ENCODE measurements at places on chromosomes 11 and 22.
A peak's percentile ranks its signal among the peaks of the same experiment; 100 is the strongest.

GRCh38 chr11:20589796-20590195 is 9.6 kb upstream of the SLC6A5 start:
- DNase-seq = no peak

DNA sequence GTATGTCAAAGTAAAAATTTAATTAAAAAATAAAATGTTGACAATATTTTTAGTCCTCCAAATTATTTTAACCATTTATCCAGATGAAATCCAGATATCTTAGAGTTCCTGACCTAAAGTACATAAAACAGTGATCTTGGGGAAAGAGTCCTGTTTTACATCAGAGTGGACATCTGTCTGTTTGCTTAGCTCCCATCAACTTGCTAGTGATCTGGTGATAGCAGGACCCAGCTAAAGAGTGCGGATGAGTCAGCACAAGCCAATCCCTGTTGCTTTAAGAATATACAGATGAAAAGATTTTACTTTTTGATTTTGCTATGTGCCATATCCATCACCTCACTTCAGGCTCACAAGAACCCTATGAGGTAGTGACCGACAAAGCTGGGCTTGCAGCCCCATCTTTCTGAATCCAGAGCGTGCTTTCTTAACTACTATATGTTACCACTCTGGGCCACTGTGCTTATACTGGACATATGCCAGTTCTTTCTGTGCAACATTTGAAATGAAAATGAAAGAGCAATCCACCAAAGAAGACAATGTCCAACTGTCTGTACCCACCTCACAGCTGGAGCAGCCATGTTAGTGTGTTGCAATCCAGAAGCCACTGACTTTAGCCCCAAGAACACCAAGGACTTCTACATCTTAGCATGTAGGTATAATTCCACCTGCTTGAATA is 167.6 kb upstream of the SESN3 start:
- DNase-seq = no peak

GRCh38 chr22:42562684-42563083 is 8.9 kb downstream of the SERHL2 start:
- DNase-seq = no peak

- no peak for DNase-seq
Observed at GRCh38 chr11:68436985-68437926, 23.3 kb upstream of the PPP6R3 start.

DNA sequence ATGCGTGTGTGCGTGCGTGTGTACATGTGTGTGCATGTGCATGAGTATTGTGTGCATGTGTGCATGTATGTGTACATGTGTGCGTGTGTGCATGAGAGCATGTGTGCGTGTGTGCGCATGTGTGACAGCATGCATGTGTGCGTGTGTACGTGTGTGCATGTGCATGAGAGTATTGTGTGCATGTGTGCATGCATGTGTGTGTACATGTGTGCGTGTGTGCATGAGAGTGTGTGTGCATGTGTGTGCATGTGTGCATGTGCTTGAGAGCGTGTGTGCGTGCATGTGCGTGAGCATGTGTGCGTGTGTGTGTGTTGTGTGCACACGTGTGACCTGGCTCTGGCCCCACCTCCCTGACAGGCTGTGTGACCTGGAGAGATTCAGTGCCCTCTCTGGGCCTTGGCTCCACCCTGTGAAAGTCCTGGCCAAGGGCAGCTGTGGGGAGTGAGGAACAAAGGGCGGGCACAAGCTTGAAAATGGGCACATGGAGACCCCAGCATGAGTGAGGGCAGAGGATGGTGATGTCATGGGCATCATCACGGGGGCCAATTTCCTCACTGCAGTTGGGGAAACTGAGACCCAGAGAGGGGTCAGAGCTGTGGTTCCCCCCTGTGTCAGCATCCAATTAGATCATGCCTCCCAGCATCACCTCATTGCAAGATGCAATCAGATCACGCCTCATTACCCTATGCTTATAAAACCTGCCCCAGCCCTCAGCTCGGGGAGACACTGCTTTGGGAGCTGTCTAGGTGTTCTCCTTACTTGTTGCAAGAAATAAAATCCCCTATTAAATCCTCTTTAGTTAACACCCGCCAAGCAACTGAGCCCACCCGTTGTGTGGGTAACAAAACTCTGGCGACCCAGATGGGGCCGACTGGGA is 658 bp downstream of the ACY3 start:
- no peak for DNase-seq

GRCh38 chr11:65419772-65420481 is 2.7 kb upstream of the NEAT1 start:
- DNase-seq = no peak

DNA sequence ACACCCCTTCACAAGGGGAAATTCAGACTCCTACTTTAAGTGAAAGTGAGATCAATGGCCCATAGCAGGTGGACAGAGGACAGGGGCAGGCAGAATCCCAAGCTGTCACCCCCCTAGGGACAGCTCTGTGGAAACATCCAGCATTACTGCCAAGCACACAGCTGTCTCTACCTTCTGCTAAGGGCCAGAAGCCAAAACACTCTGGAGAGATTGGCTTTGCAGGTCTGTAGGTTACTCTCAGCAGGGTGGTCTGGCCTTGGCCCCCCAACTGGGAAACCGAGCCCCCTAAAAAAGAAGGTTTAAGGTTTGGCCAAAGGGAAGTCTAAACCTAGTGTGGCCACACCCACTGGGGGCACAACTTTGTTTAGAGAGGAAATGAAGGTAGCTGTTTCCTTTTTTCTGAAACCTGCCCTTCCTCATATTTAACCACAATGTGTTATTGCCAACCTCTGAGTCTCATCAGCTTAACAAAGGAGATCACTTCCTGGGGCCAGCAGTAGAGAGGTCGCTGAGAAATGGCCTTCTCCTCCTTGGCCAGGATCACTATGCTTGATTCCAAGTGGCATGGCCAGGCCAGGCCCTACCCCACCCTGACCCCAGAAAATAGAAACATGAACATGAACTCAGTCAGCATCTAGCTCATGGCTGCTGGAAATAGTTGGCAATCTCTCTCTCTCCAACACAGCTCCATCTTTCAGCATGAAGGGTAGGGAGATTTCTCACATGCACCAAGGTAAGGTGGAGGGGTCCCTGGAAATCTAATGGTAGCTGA is 25.9 kb upstream of the SCARF2 start:
- DNase-seq = no peak

- no peak for DNase-seq
Observed at GRCh38 chr11:75031224-75031753, 42.6 kb downstream of the NEU3 start.

DNA sequence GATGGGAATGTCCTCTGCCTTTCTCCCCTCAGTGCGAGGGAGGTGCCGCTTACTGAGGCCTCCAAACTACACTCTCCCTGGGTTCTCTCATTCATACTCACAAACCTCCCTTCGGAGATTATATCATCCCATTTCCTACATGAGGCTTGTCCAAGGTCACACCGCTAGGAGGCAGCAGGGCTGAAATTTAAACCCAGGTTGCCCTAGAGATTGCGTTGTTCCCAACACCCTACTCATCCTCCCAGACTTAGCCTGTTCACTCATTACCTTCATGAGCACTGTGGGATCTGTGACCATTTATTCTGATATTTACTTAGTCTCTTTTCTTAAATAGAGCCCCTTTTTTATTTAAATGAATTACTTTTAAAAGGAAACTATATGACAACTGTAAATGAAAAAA is 31.1 kb downstream of the SDHAF2 start:
- no peak for DNase-seq

GRCh38 chr11:120615391-120615790 is 103.8 kb downstream of the GRIK4 start:
- no peak for DNase-seq

GRCh38 chr22:20940904-20941385 is 23.7 kb downstream of the CRKL start:
- no peak for DNase-seq

DNA sequence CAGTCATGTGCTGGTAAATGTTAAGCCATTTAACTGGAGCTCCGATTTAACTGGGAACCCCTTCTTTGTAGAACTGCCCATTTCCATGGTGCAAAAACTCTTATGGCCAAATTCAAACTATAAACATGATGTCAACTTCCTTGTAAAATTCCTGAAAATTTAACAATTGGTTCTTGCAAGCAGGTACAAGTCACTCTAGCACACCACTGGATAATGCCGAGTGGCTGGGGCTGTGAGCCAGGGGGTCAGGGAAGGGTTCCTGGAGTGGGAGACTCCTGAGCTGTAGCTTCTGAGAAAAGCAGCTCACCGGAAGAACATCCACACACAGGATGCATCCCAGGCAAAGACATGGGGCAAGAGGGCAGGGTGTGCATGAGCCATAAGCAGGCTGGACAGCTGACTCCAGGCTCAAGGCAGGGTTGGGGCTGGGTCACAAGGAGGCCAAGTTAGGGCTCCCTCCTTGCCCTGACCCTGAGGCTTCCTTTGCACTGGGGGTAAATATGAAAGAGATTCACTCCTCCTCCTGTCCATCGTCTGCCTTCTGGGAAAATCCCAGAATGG is 18.2 kb downstream of the P2RY2 start:
- DNase-seq = no peak

GRCh38 chr11:72684236-72684912 is 10.2 kb upstream of the PDE2A start:
- no peak for DNase-seq

- no peak for DNase-seq
Observed at GRCh38 chr11:57476757-57477506, 16.6 kb downstream of the RTN4RL2 start.

- DNase-seq = no peak
Observed at GRCh38 chr11:72856551-72857345, 42.5 kb downstream of the ATG16L2 start.

DNA sequence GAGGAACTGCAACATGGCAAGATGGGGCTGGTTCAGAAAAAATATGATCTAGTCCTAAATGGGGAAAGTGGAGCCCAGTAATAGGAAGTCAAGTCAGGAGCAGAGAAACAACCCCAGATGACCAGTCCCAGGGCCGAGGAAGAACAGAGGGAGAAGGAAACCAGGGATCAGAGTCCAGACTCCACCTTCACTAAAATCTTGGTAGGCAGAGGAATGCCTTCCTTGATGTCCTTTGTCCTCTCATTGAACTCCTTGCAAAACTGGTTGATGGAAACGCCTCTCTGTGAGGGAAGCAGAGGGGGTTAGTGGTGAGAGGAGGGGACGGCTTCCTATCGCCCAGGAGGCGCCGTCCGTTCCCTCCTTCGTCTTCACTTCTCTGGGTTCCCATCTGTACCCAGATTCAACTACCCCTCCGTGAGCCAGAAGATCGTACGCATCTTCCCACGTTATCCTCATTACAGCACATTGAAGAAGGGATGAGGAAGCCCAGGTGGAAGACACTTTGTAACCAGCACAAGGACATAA is 607 bp downstream of the MRPL11 start:
- DNase-seq = no peak

- DNase-seq = no peak
Observed at GRCh38 chr11:82791779-82792178, 58.1 kb upstream of the FAM181B start.

- no peak for DNase-seq
Observed at GRCh38 chr11:114083391-114084252, 24.1 kb downstream of the ZBTB16 start.

GRCh38 chr11:67497656-67498291 is 7.4 kb downstream of the PITPNM1 start:
- DNase-seq = no peak

DNA sequence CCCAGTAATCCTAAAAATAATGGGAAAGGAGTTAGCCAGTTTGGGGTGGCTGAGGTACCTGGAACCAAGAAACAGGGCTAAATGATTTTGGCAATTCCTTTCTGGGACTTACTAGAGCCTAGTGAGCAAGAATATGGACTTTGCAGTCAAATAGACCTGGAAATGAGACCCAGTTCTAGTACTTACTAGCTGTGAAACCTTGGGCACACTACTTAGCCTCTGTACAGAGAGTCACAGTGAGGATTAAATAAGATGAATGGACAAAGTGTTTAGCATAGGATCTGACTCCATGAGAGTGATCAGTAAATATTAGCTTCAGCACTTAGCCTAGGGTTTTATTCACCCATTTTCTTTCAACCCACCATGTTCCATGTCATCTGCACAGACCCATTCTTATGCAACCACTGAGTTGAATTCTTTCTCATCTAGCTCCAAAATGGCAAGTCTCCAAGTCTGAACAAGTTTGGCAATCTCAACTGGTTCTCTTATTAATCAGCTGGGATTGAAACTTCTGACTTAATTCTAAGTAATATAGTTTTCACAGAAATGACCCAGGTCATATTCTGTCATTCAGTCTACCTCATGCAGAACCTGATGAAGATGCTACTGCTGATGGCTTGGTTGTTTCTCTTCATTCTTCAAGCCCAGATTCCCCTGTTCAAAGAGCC is 15.0 kb upstream of the SORL1 start:
- no peak for DNase-seq

DNA sequence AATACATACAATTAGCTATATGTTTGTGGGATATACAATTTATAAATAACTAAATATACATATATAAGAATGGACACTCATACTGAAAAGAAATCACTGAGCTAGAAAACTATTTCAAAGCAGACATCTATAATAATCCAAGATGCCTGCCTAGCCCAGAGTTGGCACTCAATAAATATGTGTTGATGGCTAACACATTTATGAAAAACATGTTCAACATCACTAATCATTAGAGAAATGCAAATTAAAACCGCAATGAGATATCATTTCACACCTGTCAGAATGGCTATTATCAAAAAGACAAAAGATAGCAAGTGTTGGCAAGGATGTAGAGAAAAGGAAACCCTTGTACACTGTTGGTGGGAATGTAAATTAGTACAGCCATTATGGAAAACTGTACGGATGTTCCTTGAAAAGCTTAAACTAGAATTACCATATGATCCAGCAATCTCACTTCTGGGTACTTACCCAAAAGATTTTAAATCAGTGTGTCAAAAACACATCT is 29.8 kb downstream of the POU2AF1 start:
- no peak for DNase-seq

DNA sequence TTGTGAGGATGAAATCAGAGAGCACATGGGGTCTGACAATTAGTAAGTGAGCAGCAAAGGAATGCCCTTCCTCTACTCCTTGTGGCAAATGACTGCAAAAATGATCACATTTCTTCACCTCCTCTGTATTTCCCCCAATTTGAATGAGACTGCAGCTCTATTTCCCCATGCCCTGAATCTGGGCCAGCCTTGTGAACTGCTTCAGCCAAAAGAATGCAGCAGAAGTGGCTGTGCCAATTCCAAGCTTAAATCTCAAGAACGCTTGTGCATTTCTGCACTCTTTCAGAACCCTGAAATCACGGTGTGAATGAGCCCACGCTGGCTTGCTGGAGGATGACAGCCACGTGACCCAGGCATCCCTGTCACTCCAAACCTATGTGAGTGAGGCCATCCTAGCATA is 9.9 kb downstream of the SLC43A3 start:
- DNase-seq = no peak

GRCh38 chr11:134050541-134051383 is 18.1 kb upstream of the JAM3 start:
- peak; percentile 49 for DNase-seq

- no peak for DNase-seq
Observed at GRCh38 chr11:122038543-122038942, 77.5 kb downstream of the BLID start.

GRCh38 chr11:123298488-123299447 is 103.7 kb upstream of the CLMP start:
- DNase-seq = no peak

- DNase-seq = peak; percentile 12
Observed at GRCh38 chr11:116927163-116927974, 89.9 kb upstream of the APOA1 start.

GRCh38 chr22:47128216-47128615 is 365.8 kb downstream of the TBC1D22A start:
- no peak for DNase-seq
